ENCODE measurements at places on chromosomes 2 and 18. TPM values are rescaled to one million over a fixed set of nuclear protein-coding genes. Genes with fewer than 3 reads are reported as not detected.

The ERFE gene
- total RNA-seq: 0.07 TPM

The STAT4 gene
- total RNA-seq: 59.5 TPM

The RTP5 gene
- not detected for total RNA-seq

GRCh38 chr2:137138263-137138662 is 372.9 kb downstream of the THSD7B start:
- no peak for DNase-seq
